ENCODE measurements at places on chromosomes 7 and 10. TPM values are rescaled to one million over a fixed set of nuclear protein-coding genes. Genes with fewer than 3 reads are reported as not detected.

Gene TMEM176B
- total RNA-seq: 0.24 TPM

DNA sequence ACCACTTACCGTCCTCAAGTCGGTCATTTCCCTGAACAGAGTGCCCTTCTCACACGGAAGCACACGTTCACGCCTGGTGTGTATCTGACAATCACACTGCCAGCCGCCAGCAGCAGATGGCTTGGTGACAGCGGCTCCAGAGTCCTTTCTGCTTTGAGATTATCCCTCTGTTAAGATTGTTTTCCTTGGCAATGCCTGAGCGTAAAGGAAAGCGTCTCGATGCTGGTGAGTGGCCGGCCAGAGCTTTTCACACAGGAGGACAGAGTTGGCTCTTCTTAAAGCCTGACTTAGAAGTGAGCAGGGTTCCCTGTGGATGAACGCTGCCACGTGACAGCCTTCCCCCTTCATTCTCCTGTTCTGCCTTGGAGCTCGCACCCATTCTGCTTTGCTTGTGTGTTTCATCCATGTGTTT lies 22.1 kb upstream of the PRKAR1B start:
- DNase-seq: no peak

- no peak for DNase-seq
Measured at GRCh38 chr7:99772565-99772964, 11.4 kb downstream of the CYP3A4 start.

DNA sequence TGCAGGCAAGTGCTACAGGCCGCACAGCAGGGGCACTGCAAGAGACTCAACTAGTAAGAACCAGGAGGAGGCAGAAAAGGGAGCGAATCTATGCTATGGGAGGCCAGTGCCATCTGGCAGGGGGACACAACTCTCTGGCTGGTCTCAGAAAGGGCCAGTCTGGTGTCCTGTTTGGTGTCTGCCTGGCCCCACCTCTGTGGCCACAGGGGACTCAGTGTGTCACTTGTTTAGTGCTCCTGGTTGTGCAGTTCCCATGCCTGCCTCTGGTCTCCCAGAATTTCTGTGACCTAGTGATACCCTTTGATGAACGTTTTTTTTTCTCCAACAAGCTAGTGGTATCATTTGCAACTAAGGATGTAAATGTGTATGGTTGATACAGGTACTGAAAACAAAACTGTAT lies 59.2 kb upstream of the JCAD start:
- no peak for DNase-seq

GRCh38 chr10:110404825-110405224 lies 92.9 kb upstream of the DUSP5 start:
- DNase-seq: no peak

- DNase-seq: no peak
Measured at GRCh38 chr7:81810476-81811155, 40.8 kb upstream of the HGF start.

GRCh38 chr7:43664681-43665080 lies 64.6 kb downstream of the COA1 start:
- no peak for DNase-seq

DNA sequence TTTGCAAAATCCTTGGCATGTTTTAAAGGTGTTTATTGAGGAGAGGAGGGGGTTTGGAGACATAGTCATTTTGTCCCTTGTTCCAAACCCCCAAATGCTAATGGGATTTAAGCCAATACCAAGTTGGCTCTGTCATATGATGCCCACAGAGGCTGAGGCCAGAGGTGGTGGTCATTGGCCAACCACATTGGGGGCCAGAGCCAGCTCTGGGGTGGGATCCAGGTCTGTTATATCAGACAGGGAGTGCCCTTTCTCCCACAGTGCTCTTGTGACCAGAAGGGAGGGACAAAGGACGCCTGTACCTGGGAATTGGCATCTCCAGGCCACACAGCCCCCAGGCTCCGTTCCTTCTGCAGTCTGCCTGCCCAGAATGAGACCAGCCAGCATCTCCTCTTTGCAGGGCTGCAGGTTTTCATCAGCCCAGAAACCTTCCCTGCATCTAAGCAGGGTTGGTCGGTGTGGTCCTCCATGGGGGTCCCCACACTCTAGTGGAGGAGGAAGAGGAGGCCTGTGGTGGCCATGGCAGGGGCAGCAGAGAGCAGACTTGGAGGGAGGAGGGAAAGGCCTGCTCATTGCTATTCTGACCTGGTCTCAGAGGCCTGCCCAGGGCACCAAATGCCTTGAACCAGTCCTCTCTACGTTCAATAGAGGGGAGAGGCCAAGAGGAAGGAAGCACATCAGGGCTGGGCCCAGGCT lies 17.9 kb downstream of the ADCYAP1R1 start:
- DNase-seq: no peak
